Glutamatergic neuron (in vitro differentiated cells): ENCODE measurements at places on chromosomes 16 and 17.

DNA sequence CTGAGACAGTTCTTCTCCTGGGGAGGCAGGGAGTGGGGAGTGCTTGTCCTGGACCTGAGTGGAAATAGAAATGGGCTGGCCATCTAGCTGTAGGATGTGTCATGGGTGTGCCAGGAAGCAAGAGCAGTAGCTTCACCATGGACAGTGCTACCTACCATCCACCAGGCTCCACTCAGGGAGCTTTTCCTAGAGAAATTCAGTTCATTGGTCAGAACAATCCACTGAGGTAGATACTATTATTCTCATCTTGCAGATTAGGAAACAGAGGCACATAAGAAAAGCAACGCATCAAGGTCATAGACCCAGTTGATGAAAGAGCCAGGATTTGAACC, 372.0 kb downstream of the SLC39A11 start:
- DNase-seq, result no peak

DNA sequence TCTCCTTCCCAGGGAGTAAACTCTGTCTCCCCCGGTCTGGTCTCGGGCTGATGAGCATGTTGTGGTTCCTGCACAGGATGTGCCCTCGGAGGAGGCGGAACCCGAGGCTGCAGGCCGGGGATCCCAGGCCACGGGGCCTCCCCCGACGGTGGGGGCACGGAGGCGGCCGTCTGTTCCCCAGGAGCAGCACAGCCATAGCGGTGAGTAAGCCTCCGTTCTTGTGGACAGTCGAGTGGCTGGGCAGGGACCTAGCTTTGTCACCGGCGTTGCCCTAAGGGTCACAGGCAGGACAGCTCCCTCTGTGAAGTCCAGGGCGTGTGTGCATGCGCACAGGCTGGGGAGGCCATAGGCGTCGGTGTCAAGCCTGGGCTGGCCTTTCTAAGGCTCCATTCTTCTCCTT, 3.5 kb downstream of the ZNF213 start:
- DNase-seq, result no peak

- DNase-seq, result no peak
These were observed 559.5 kb upstream of the CDH11 start for GRCh38 chr16:65681406-65681805.

DNA sequence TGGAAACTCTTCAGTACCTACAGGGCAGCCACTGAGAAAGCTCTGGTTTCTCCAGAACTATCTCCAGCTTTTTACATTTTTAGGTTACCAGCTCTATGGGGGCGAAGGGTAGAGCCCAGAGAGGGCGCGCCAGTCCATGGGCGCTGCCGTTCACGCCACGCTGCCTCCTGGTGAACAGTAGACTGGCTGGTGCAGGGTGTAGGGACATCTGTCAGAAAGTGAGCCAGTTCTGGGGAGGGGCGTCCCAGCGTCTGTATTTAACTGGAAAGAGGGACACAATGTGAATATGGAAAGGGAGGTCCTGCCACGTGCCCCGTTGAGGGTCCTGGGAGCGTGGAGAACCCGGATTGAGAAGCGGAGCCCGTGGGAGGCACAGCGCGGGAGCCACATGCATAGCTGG, 16.4 kb upstream of the CLEC18A start:
- DNase-seq, result no peak

GRCh38 chr17:27549251-27549893, 81.6 kb upstream of the LGALS9 start:
- DNase-seq, result no peak
